ENCODE measurements at places on chromosomes 16 and 17.

DNA sequence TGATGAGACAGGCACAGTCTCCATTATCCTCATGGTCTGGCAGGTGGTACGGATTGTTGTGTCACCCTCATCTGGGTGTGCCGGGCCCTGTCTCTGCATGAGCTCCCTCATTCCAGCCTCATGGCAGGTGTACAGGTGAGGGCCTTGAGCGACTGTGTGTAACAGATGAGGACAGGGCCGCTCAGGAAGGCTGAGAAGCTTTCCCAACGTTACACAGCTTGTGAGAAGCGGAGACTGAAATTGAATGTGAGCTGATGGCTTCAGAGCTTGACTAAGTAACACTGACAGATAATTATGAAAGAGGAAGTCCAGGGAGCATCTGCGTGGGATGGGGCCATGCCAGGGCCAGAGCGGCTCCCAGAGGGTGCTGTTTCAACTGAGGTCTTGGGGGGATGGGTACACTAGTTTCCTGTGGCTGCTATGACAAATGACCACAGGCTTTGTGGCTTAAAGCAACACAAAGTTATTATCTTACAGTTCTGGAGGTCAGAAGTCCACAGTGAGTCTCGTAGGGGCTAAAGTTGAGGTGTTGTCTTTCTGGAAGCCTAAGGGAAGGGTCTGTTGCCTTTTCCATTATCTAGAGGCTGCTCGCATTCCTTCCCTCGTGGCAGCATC, 36.7 kb downstream of the CMIP start:
- DNase-seq, result no peak

GRCh38 chr17:34163123-34163522, 92.0 kb upstream of the CCL2 start:
- DNase-seq, result no peak

DNA sequence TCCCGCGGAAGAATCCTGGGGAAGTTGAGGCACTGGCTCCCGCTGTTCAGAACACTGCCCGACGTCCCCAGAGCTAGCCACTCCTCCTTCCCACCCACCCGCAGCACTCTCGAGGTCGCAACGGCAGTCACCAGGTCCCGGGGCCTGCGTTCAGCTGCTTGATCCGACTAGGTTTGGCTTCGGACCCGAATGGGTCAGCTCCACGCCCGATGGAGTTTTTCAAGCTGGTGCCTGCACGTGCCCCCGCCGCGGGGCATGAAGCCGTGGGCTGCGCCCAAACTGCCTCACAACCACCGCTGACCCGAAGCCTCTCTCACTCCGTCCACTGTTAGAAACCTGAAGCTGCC, 12.4 kb upstream of the ODF4 start:
- no peak for DNase-seq

DNA sequence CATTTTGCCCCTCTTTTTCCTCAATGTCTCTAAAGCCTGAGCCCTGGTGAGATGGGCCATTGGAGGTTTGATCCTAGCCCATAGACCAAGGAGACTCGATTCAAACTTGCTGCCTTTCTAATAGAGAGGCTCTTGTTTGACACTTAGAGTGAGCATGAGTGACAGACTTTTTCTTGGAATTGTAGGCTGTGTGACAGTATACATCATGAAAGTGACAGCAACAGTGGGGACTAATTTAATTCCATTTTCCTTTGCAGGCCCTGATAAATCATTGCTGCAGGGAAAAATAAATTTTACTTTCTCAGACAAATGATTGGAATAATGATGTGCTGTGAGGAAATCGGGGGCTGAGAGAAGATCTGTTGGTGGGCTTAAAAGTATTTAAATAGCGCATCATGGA, 169.0 kb upstream of the NOL11 start:
- no peak for DNase-seq

DNA sequence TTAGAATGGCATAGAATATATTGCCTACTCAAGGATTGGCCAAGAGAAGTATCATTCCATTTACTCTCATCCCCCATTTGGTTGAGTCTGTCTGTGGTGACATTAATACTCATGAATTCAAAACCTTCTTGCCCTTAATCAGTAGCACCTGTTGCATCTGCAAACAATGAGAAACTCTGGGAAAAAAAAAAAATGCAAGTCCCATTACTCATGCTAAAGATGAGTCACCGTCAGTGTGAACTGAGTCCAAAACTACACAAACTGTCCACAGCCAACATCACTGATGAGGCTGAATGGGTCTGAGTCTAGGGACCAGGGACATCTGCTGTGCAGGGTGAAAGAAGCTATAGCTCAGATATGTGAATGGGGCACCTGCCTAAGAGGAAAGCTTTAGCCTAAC, 96.9 kb upstream of the ADAMTS18 start:
- DNase-seq, result no peak

DNA sequence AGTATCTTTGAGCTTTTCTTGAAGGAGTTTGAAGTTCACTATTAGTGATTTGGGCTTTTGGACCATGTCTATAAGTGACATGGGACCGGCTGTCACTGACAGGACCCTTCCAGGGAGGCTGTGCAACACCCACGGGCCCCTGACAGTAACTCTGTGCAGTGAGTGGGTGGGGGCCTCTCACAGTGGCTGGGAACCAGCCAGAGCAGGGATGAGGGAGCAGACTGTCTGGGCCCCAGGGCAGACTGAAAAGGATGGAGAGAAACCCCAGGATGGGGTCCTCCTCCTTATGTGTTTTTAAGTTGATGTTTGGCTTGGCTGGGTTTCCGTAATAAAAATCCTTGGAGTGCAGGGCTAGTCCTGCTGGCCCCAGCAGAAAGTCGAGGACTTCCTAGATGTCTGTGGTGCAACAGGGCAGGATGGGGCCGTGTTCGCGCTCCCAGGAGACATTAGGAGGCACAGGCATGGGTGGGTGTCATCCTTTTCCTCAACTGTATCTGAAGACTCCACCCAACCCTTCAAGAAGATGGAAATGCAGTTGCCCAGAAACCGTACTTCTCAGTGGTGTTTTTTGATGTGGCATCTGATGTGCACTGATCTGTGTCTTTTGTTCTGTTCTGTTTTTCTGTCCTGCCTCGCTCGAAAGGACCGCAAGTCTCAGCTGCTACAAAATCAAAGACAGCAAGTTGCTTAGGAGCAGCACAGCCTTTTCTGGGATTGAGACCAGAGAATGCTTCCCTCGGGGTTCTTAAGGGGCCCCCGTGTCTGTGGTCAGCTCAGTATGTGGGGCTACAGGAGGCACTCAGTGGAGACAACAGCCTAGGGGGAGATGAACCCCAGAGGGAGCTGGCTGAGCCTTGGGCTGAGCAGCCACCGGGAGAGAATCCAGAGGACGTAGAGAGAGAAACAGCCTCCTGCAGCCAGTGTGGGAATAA, 24.2 kb downstream of the PLD6 start:
- peak; percentile 41 for DNase-seq

DNA sequence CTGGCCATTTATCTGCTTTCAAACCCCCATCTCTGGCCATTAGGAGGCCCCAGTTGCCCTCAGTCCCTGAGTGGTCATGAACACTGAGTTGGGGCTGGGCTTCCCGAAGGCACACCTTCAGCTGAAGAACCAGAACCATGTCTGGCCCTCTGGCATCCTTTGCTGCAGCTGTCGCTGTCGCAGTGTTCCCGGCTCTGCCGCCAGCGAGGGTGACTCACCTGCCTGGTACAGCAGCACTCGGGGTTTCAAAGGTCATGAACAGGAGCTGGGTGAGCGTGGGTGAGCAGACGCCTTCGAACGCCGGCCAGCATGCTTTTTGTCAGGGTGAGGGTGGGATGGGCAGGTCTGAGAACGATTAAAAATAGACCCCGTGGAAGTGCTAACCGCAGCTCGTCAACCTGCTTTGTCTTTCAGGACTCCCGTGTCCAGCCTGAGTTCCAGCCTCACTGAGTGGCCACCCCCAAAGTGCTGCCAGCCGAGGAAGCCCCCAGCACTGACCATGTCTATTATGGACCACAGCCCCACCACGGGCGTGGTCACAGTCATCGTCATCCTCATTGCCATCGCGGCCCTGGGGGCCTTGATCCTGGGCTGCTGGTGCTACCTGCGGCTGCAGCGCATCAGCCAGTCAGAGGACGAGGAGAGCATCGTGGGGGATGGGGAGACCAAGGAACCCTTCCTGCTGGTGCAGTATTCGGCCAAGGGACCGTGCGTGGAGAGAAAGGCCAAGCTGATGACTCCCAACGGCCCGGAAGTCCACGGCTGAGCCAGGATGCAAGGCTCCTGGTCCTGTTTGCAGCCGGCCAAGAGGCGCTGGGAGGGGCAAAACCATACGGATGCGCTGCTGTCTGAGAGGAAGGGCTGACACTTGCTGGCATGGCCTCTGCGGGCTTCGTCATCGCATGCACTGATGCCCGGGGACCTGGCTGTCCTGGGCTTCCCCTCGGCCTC, 7.6 kb downstream of the SNN start:
- DNase-seq, result no peak

DNA sequence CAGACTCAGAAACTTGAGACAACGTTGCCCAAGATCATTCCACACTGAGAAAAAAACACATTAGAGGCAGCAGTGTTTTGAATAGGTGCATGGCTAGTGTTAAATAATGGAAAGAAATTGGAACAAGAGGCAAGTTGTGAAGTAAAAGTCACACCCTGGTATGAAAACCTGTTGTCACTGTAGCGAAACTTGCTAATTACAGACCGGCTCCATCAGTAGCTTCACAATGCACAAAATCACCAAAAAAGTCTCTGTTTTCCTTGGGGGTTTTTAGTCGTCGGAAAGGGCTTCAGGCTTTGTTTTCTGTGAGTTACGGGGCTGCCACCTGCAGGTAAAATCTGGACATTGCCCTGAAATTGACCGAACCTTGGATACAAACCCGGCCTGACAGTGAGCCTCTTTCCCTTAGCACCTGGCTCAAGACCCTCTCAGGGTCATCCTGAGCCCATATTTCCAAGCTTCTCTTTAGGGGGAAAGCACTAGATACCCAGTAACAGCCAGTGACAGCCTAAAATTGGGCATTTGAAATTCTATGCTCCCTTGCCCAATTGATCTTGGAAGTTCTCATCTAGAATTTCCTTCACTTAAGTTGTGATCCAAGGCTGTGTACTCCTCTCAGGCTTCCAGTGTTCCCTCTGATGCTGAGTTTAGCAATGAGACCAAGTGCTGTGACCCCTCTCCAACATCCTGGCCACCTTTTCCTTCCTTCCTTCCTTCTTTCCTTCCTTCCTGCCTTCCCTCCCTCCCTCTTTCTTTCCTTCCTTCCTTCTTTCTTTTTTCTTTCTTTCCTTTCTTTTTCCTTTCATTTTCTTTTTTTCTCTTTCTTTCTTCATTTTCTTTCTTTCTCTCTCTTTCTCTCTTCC, 7.2 kb upstream of the GRB2 start:
- DNase-seq, result peak; percentile 61

DNA sequence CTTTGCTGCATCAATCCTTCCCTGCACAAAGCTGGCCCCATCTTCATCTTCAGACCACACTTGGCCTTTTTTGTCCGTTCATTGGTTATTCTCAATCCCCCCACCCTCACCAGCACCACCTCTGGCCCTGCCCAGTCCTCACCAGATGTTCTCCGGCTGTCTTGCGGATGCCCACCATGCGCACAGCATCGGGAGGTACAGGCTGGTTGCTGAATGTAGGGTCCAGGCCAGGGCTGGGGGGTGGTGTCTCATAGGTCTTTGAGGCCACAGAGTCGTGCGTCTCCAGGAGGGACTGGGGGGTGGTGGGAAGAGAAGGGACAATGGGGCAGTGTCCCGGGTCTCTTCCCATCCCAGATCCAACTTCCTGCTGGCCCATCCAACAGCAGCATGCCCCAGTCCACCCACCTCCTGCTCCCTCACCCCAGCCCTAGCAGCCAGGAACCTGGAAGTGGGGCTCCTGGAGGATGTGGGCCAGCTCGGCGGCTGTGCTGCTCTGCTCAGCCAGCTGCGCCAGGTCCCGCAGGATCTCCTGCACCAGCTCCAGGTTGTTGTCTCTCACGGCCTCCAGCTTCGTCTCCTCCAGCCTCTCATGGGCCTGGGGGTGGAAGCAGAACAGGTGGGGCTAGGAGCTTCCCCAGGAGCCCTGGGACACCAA, 24.4 kb downstream of the MPP2 start:
- DNase-seq, result no peak

- peak; percentile 94 for DNase-seq
Observed at GRCh38 chr16:88700636-88701482, 5.3 kb downstream of the RNF166 start.

DNA sequence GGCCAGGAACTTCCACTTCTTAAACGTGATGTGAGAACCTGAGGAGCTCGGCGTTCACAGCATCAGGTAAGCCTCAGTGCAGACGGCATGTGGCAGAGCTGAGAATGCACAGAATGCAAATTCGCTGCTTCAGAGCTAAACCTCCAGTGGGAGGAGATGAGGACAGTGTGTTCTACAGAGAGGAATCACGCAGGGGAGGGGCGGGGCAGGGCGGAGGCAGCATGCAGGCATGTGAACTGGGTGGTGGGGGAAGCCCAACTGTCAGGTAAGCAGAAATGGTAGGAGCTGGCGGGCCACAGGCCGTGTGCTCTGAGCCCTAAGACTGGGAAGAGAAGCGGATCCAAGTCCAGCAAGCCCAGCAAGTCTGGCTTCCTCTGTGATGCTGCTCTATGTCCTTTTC, 94.7 kb downstream of the ZNF778 start:
- DNase-seq, result no peak

DNA sequence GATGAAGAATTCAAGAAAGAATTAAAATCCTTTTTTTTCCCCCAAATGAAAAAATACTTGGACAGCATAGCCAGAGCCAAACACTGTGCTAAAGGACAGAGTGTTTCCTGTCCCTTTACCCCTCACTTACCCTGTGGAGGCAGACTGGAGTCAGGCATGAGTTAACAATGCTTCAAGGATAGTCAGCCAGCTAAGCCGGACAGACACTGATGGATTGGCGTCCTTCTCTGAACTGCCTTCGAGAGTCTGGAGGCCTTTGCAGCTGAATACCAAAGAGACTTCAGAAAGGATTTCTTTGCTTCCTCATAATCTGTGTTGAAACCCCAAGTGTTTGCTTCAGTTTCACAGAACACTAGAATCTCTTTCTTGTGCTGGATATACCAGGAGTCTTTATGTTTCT, 4.6 kb downstream of the METTL9 start:
- DNase-seq, result no peak

DNA sequence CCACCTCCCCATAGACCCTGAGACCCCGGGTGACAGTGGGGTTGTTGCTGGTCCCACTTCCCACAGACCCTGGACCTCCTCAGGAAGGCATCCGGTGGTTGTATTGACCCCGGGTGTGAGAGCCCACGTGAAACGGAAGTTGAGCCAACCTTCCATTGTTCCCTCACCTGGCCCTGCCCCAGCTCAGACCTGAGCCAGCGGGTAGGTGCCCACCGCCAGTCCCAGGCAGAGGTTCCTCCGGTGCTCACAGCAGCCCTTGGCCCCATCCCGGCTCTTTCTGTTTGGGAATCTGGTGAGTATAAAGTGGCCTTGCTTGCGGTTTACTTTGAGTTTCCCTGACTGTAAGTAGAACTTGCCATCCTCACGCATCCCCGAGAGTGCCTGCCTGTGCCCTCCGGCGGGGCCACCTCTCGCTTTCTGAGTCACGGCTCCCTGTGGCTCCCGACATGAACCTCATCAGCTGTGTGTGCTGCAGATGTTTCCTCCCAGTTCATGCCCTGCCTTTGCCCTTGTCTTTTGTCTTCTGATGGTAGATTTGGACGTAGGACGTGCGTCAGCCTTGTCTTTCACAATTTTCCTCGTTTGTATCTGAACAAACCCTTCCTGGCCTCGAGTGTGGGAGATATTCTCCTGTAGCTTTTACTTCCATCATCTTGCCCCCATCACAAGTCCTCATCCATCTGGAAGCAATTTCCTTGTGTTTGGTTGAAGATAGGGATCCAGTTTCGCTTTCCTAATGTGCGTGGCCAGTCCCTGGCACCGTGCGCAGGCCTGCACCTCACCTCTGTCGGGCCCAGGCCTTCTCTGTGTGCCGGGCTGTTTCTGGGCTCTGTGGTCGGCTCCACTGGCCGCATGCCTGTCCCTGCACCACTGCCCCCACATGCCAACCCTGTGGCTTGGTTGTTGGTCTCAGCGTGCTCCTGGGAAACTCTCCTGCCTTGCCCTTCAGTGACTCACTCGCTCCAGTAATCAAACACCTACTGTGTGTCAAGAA, 76.0 kb downstream of the METRNL start:
- DNase-seq, result no peak
